Astrocyte of the hippocampus (primary cell): ENCODE measurements at places on chromosomes 12 and 14.
A peak's percentile ranks its signal among the peaks of the same experiment; 100 is the strongest.

- peak; percentile 39 for DNase-seq
Observed at GRCh38 chr12:24177889-24178288, 228.4 kb upstream of the SOX5 start.

DNA sequence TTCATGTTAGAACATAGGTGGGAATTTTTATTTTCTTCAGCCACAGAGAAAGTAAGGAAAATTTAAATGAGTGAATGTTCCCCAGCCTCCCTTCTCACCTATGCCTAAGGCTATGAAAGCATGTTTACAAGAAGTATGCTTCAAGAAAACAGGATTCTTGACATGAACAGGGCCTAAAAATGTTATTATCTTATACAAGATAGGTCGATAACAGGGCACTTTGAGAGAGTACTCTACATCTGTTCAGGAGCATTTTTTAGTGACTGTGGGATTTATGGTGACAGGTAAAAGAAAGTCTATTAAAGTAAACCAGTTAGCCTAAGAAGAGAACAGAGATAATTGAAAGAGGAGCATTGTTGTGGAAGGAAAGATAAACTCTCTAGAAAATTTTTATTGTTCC lies 222.9 kb upstream of the DAAM1 start:
- DNase-seq: no peak

- peak; percentile 33 for DNase-seq
Observed at GRCh38 chr14:68487805-68488590, 304.9 kb downstream of the ZFP36L1 start.

DNA sequence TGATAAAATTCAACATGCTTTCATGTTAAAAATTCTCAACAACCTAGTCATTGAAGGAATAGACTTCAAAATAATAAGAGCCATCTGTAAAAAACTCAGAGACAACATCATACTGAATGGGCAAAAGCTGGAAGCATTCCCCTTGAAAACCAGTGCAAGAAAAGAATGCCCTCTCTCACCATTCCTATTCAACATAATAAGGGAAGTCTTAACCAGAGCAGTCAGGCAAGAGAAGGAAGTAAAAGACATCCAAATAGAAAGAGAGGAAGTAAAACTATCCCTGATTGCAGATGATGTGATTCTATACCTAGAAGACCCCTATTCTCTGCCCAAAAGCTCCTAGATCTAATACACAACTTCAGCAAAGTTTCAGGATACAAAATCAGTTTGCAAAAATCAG lies 52.9 kb downstream of the APOBEC1 start:
- DNase-seq: no peak

GRCh38 chr12:101857043-101857558 lies 20.3 kb upstream of the DRAM1 start:
- peak; percentile 37 for DNase-seq

- DNase-seq: no peak
Observed at GRCh38 chr14:96112032-96112431, 72.9 kb downstream of the C14orf132 start.

GRCh38 chr12:42360747-42361403 lies 34.9 kb downstream of the PPHLN1 start:
- no peak for DNase-seq

GRCh38 chr12:84247931-84248330 lies 664.7 kb downstream of the SLC6A15 start:
- no peak for DNase-seq

- DNase-seq: peak; percentile 79
Observed at GRCh38 chr12:47014474-47014873, 64.9 kb upstream of the PCED1B start.

GRCh38 chr12:12600659-12601058 lies 11.0 kb upstream of the CREBL2 start:
- no peak for DNase-seq

- no peak for DNase-seq
Observed at GRCh38 chr14:100982762-100983161, 79.2 kb upstream of the RTL1 start.

GRCh38 chr12:111093428-111094142 lies 173.2 kb upstream of the MYL2 start:
- no peak for DNase-seq

DNA sequence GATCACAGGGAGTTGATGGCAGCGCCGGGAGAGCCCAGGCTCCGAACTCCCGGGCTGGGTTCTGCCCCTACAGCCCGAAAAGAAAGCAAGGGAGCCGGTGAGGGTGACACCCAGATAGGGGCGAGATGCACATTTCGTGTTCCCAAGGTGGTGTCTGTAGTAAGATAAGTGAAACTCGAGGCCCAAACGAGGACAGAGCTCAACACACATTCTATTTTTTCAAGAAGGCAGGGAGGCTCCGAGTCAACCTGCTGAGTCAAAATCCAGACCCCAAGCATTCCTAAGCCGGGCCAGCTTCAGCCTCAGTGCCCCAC lies 24.2 kb upstream of the YY1 start:
- DNase-seq: no peak

DNA sequence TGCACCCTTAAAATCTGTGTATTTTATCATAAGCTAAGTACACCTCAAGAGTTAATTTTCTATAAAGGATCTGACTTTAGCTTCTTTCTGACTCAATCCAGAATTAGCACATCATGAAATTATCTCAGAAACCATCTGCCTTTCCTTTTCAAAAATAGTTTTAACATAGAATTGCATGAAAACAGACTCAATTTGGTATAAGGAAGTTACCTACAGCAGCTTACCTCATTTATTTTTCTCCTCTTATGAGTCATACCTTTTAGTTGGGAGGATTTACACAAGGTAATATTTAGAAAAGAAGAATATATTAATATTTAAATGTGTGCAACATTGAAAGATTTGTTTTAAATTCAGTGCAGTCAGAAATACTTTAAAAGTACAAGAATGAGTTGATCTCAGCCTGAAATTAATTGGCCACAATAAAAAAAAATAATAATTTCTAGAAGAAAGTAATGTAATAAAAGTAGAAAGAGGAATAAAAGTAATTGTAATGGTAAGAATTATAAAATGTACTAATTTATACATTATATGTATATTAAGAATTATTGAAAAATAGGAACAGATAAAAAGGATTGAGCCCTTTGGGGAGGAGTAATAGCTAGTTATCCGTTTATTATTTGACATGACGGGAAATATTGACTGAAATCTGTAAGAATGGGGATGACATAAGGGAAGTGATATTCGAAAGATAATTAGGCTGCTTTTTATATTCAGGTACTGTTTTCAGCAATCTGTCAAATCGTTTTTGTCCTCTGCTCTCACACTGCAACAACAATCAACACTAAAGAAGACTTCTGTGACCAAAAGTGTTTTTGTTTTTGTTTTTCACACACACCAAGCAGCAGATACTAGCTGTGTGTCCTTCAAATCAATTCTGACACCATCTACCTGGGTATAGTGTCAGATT lies 20.5 kb downstream of the ADAM21 start:
- no peak for DNase-seq
